Mesenteric fat pad (tissue), 1 donor: ENCODE measurements at places on chromosomes 6 and 20. TPM values are rescaled to one million over a fixed set of nuclear protein-coding genes. Genes with fewer than 3 reads are reported as not detected.

GRCh38 chr6:3305831-3306230 is 47.1 kb downstream of the PSMG4 start:
- peak; percentile 30 for DNase-seq

DNA sequence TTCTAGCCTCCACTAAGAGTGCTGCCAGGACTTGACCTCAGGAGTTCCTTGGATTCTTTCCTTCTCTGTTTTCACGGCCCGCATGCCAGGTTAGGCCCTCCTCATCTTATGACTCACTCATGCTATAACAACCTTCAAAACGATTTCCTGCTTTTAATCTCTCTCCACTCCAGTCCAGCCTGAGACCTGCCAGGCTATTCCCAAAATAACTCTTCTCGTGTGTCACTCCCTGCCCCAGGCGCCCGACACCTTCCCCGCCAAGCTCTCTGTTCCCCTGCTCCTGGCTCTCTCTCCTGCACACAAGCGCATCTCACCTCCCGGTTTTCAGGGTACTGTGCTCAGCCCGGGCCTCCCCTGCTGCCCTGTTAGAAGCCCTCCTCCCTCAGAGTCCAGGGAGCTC is 64.1 kb upstream of the RPS6KA2 start:
- no peak for DNase-seq

ADAT2 gene
- total RNA-seq: 8.3 TPM

- no peak for DNase-seq
Measured at GRCh38 chr6:57162028-57162427, 10.1 kb upstream of the BAG2 start.

- no peak for DNase-seq
Measured at GRCh38 chr6:140437619-140438345, 1063.3 kb upstream of the CITED2 start.

- no peak for DNase-seq
Measured at GRCh38 chr20:10430704-10431103, 3.3 kb downstream of the MKKS start.

GRCh38 chr6:124825564-124825963 is 136.7 kb upstream of the RNF217 start:
- no peak for DNase-seq

GRCh38 chr6:165767228-165767627 is 104.2 kb upstream of the PDE10A start:
- DNase-seq: no peak

TMC2 gene
- 0.22 TPM for total RNA-seq

DNA sequence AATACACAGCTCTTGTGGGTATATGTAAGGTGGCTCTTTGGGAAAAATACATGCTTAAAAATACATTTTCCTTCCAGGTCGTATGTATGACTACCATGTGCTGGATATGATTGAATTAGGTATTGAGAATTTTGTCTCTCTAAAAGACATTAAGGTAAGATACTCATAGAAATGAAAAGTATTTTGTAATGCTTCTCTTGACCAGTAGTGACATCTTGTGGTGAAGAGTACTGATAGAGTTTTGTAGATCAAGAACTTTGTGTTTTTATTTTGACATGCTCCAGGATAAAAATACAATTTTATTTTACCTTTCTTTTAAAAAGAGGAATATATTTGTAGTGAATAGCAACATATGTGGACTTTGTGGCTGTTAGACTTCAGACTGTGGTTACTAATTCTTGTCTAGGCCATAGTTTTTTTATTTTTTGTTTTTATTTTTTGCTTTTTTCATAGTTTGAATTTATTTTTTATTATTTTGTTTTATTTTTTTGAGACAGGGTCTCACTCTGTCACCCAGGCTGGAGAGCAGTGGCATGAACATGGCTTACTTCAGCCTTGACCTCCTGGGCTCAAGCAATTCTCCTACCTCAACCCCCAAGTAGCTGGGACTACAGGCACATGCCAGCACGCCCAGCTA is 17.9 kb downstream of the RPF2 start:
- DNase-seq: no peak

DNA sequence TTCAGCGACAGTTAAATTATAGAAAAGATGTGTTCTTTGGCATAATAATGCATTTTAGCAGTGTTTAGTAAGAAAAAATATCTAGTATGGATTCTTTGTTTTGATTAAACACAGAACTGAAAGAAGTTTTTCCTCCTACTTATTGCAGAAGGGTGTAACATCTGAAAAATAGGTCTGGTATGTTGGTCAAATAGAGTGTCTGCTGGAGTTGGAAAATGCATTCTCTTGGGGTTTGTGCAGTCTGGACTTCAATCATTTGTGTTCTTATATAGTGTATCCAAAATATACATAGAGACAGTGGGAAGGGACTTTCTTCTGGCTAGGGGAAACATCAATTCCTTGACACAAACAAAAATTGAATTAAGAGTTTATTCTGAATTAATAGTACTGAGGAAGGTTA is 132.4 kb upstream of the MAN1A1 start:
- no peak for DNase-seq

GRCh38 chr6:89024456-89024855 is 56.1 kb upstream of the PNRC1 start:
- DNase-seq: no peak

DNA sequence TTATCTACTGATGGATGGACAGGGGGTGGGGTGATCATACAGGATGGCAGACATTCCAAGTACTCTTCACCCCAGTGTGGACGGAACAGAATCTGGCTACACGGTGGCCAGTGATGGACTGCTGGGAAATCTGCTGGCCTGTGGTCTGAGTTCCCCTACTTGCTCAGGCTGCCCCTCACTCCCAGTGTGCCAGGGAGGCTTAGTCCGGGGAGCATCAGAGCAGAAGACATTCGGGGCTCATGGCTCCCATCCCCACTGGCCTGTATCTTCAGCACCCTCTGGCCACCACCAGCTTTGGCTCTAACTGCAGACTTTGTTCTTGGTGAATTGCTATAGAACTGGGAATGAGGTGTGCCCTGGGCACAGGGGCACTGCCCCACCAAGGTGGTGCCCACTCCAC is 15.3 kb downstream of the TLDC2 start:
- DNase-seq: no peak

GRCh38 chr20:8043687-8044282 is 24.2 kb upstream of the TMX4 start:
- DNase-seq: no peak

- DNase-seq: no peak
Measured at GRCh38 chr20:39549733-39550132, 587.6 kb downstream of the DHX35 start.

- DNase-seq: no peak
Measured at GRCh38 chr6:118523216-118523615, 24.9 kb upstream of the PLN start.

HLA-DRB1 gene
- 133 TPM for total RNA-seq

DNA sequence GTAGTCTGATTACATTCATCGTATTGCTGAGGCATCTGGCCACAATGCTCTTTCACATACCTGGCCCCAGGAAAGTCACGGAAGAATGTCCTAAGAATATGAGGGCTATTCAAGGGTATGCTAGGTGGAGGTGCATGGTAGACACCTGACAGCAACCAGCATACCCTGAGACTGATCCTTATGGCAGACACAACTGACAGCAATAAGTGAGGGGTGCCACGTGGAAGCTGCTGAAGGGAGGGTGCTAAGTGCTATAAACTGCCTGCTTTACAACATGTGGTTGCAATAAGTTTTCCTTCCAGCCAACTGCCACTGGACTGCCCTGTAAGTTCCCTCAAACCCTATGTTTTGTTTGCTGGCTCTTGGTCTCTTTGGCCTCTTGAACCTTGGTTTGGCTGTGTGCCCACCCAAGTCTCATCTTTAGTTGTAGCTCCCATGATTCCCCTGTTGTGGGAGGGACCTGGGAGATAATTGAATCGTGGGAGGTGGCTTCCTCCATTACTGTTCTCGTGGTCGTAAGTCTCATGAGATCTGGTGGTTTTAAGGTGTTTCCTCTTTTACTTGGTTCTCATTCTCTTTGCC is 201.3 kb upstream of the MOCS1 start:
- no peak for DNase-seq

GRCh38 chr6:132614554-132614953 is 9.5 kb downstream of the TAAR2 start:
- DNase-seq: no peak

DNA sequence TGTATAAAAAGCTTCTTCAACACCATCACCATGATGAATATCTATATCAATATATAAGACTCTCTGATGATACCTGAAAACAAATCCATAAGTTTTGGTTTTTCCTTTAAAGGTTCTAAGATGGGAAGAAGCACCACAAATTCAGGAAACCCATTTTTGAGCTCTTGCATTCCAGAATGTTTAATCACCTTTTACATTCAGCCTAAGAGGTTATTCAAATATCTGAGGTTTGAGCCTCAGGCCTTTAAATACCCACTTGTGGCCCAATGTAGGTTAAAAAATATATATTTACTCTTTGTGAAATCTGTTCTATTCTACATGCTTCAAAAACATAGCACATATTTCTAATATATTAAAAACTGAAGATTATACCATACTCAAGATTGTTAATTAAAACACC is 17.6 kb downstream of the HDAC2 start:
- DNase-seq: no peak

DNA sequence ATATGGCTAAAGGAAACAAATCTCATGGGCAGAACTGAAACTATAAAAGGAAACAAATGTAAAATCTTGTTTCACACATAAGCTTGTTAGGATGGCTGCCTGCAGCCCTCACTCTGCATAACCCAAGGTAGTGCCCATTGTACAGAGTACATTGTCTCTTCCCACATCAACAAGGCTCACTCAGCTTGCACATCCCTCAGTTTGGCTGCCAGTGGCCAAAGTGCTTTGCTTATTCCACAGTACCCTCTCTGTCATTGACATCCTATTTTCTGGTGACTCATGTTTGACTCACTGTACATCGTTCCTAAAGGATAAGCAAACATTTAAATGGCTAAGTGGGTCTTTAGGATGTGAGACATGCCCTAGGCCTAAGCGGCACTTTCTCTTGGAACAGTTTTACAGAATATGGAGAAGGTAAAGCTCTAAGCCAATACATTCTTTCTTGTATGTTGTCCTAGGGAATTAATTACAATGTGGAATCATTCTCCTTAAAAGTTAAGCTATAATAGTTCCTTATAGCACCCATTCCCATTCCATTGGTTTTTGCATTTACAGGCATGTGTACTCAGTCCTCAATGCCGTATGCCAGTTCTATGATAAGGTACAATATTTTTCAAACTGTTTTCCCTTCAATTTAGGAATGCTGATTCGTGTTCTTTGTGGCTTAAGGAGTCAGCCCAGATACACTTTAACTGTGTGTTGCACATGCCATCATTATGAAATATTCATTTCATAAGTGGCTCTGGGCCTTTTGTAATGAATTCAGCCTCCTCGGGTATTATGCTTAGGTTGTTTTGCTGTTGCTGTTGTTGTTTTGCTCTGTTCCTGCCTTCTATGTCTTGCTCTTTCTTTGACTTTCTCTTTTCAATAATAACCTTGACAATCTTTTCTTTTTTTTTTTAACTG is 5.5 kb downstream of the ANKEF1 start:
- DNase-seq: no peak

OPRM1 gene
- not detected for total RNA-seq

- no peak for DNase-seq
Measured at GRCh38 chr6:107398001-107398400, 61.4 kb downstream of the PDSS2 start.

- DNase-seq: no peak
Measured at GRCh38 chr6:148693882-148694484, 52.8 kb upstream of the UST start.

C20orf202 gene
- 0.32 TPM for total RNA-seq

- DNase-seq: no peak
Measured at GRCh38 chr20:417801-418342, 9.8 kb downstream of the RBCK1 start.

UST gene
- 5.2 TPM for total RNA-seq

CCN5 gene
- 51.5 TPM for total RNA-seq

- DNase-seq: no peak
Measured at GRCh38 chr6:155154158-155154830, 109.5 kb upstream of the CLDN20 start.

C6orf58 gene
- not detected for total RNA-seq

DNA sequence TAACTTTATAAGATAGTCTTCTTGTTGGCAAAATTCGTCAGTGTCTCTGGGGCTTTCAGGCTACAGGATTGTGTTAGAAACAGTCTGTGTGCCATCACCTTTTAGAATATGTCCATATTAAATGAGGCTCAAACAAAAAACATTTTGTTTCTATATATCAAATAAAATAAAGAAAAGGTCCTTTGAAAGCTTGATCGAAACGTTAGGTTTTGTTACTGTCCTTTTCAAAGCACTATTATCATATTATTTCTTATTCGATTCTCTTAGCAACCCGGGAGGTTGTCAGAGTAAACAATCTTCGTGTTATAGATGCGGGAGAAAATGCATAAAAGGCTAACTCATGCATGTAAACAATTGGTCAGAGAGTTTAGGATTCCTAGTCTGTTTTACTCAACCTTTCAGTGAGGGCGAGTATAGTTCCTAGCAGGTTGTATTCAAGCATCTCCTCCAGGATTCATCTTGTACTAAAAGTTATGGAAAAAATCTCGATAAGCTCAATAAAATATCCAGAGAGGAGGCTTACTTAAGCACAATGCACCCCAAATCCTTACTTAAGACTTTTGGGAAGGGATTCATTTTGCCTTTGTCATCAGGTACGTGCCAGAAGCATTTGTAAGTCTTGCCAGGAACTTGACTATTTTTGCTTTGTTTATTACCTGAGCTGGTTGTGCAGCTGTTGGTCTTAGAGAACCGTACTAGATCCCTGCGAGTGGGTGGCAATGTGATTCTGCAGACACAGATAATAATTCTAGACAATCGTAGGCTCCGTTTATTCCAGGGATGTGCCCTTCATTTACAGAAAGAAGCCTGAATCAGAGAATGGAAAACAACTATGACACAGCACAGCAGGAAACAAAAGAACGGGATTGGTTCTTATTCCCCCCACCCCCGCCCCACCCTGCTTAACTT is 159.6 kb upstream of the ZNF217 start:
- DNase-seq: no peak

DNA sequence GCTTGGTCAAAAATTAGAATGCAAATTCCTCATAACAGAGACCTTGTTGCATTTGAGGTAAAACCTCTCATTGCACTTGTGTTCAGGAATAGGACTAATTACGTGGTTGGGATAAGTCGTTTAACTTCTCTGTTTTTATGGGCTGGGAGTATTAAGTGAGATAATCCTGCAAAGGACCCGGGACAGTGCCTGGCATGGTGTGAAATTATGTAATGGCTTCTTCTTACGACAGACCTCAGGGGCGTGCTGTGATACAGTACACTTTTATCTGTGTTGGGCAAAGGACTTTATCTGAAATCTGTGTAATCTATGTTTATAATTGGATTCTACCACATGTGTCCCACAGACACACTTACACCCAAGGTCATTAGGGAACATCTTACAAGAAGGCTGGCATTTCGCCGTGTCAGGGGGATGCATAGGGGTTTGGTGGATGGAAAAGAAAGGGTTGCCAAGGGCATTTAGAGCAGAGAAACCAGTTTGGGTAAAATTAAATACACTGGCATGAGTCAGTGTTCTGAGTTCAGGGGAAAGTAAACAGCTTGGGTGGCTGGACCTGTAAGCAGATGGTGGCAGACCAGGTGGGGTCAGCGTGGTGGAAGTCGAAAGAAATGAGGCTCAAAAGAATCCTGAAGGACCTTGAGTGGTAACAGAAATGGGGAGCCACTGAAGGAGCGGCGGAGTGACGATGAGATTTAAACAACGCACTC is 17.2 kb upstream of the RTF2 start:
- DNase-seq: peak; percentile 62
